ENCODE measurements at places on chromosomes 6 and 20.

- DNase-seq, result no peak
Observed at GRCh38 chr6:19362396-19362795, 474.8 kb upstream of the ID4 start.

- DNase-seq, result no peak
Observed at GRCh38 chr6:168219804-168220203, 99.8 kb downstream of the DACT2 start.

GRCh38 chr6:114735025-114735735 is 392.4 kb upstream of the HS3ST5 start:
- no peak for DNase-seq

GRCh38 chr20:62205618-62206387 is 14.3 kb downstream of the HRH3 start:
- DNase-seq, result no peak

DNA sequence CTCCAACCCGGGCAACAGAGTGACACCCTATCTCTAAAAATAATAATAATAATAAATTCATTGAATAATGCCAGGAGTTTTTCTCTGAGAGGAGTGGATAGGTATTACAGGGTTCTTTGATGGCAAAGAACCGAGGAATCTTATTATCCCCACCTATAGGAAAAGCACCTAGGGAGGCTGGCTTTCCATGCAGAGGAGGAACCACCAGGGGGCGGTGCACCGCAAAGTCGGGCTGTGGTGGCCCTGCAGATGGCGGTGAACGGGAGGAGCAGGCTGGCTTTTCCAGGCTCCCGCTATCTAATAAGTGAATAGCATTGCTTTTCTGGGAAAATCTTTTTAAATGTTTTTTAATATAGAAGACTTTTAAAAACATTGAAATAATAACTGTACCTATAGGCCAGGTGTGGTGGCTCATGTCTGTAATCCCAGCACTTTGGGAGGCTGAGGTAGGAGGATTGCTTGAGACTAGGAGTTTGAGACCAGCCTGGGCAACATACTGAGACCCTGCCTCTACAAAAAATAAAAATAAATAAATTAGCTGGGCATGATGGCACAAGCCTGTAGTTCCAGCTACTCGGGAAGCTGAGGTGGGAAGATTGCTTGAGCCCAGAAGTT is 864.2 kb downstream of the KIF16B start:
- DNase-seq, result no peak

DNA sequence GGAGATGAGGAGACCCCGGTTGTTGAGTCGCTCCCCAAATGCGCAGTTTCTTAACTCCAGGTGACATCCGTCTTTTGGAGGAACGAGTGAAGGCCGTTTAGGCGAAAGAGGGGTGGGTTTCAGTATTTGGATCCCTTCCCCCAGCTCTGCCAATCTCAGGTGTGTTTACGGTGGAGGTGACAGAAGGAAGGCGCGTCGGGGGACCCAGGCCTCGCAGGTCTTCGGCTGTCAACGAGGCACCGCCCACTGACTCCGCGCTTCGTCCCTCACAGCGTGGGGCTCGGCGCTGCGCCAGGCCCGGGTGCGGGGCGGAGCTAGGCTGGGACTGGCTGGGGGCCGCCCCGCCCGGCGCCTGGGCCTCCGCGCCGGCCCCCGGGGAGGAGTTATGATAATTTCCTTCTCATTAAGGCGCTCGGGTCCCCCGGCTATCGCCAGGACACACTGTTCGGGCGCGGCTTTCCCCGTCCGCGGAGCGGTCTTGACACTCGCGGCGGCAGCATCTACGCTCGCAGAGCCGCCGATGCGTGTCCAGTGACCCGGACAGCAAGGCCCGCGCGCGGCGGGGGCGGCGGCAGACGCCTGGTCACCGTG is at the start of gene TFAP2C:
Gene TFAP2C, plus strand, starts transcription at position 434 of the 591 bp plus-strand sequence. CDS start 239 bp downstream, outside the sequence.
- no peak for DNase-seq

DNA sequence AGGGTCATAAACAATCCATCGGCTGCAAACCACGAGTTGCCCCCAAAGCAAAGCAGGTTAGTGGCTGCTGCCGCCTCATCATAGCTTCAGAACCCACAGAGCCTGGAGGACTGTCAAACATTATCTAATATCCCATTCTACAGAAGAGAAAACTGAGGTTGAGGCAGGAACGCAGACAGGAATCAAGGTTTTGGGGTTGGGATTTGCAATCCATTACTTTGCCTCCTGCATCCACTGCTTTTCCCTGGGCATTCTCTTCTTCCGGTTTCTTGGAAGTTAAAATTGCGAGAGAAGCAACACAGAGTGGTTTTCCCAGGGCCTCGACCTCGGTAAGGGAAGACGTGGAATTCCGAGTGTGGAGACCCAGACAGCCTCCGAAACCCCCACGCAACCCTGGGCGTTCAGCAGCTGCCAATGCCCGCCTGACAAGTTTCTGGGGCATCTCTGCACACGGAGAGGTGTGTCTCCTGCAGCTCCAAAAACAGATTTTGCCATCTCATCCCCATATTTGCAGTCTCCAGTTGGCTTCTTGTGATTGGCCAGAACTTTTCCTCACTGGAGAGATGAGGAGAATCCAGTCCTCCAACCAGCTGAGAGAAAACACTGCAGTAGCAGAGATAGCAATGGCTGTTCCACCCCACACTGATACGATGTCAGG is 45.5 kb upstream of the SNAP25 start:
- no peak for DNase-seq

GRCh38 chr20:20888266-20888656 is 175.8 kb upstream of the RALGAPA2 start:
- no peak for DNase-seq

- no peak for DNase-seq
Observed at GRCh38 chr20:36528875-36529417, 12.4 kb upstream of the MYL9 start.

DNA sequence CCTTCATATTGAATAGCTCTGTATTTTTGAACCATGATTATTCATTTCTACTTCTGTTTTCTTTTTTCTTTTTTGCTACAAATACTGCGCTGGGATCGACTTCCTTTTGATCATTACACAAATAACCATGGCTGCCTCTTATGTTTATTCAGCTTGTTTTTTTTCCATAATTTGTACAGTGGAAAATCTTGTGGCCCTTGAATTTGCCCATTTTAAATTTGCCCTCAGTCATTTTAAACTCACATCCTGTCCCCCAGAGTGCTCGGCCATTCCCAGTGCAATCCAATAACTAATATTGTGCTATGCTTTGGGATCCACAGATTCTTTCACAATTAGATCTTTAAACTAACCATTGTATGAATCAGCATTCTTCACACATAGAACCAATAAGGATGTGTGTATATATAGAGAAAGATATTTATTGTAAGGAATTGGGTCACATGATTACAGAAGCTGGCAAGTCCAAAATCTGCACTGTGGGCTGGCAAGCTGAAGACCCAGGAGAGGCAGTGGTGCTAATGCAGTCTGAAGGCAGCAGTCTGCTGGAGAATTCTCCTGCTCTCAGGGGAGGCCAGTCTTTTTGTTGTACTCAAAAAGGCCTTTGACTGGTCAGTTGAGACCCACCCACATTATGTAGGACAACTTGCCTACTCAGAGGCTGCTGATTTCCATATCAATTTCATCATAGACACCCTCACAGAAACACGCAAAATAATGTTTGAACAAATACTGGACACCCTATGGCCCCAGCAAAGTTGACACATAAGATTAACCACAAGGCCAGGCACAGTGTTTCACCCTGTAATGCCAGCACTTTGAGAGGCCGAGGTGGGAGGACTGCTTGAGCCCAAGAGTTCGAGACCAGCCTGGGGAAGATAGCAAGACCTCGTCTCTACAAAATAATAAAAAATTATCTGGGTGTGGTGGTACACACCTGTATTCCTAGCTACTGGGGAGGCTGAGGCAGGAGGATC is 147.1 kb downstream of the MTHFD1L start:
- no peak for DNase-seq
